ENCODE measurements at places on chromosomes 7 and 10.

- DNase-seq = no peak
Observed at GRCh38 chr10:118746246-118746645, 8.5 kb downstream of the CACUL1 start.

DNA sequence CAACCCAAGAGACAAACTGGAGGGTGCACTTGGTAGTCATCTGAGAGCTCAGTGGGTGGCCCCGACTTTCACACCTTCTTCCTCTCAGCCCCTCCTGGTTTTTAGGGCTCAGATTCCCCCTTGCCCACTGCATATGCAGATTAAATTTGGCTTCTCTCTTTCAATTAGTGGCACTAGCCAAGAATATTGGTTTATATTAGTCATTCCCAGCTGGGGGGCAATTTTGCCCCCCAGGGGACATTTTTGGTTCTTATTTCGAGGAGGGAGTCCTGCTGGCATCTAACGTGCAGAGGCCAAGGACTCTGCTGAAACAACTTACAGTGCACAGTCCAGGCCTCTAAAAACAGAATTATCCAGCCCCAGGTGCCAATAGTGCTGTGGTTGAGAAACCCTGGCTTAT lies 216.0 kb downstream of the RPS24 start:
- no peak for DNase-seq

- no peak for DNase-seq
Observed at GRCh38 chr10:35592441-35592840, 12.7 kb upstream of the GJD4 start.

- no peak for DNase-seq
Observed at GRCh38 chr10:68163735-68164134, 54.4 kb downstream of the MYPN start.

DNA sequence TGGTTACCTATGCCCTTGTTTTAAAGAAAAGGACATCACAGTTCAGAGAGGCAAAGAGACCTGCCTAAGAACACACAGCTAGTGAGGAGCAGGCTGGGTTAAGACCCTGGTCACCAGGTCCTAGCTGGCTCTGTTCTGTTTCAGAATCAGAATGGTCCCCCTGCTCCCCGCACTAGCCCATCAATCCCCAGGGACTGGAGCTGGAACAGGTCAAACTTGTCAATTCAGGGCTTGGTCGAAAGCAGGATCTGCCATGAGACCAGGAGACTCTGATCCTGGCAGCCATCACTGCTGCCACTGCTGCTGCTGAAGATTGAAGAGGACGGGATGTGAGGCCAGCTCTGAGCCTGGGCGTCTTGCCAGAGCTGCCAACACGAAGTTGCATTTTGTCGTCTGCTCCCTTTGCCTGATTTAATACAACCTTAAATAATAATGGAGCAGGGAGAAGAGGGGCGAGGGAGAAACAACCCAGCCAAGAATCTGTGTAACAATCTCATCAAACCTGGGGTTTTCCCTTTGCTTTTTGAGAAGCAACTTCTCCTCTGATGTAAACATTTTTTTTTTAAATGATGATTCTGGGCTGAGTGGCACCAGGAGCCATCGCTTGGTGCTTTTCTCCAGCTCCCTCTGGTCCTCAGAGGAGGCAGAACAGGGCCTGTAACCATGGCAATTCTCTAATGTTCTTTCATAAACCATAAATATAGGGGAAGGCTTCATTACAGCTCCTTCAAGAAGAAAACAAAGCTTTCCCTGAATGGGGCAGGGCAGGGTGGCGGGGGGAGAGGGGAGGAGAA lies 119.0 kb upstream of the SORCS3 start:
- no peak for DNase-seq

- no peak for DNase-seq
Observed at GRCh38 chr10:866577-866941, 64.9 kb downstream of the LARP4B start.
